ENCODE measurements at places on chromosomes 13 and 19. TPM values are rescaled to one million over a fixed set of nuclear protein-coding genes. Genes with fewer than 3 reads are reported as not detected.

MEDAG gene
- not detected for polyA plus RNA-seq

CXCL17 gene
- polyA plus RNA-seq = not detected

C1QTNF9 gene
- not detected for polyA plus RNA-seq

SEMA6B gene
- 21.6 TPM for polyA plus RNA-seq

FPR3 gene
- not detected for polyA plus RNA-seq

ZNF417 gene
- 25.0 TPM for polyA plus RNA-seq

ICAM5 gene
- 2.3 TPM for polyA plus RNA-seq

IRGC gene
- polyA plus RNA-seq = 0.51 TPM

F10 gene
- polyA plus RNA-seq = not detected

HRC gene
- not detected for polyA plus RNA-seq

TLE6 gene
- polyA plus RNA-seq = 4.0 TPM

TUBA3C gene
- polyA plus RNA-seq = not detected

OR7C1 gene
- polyA plus RNA-seq = not detected

KLK5 gene
- polyA plus RNA-seq = not detected

TPP2 gene
- 45.4 TPM for polyA plus RNA-seq

ARHGAP33 gene
- 20.5 TPM for polyA plus RNA-seq

APOC4 gene
- not detected for polyA plus RNA-seq

NOSIP gene
- 153 TPM for polyA plus RNA-seq

CRLF1 gene
- polyA plus RNA-seq = 14.2 TPM

UNC13A gene
- polyA plus RNA-seq = 7.9 TPM

GRIK5 gene
- polyA plus RNA-seq = 28.3 TPM

WTIP gene
- polyA plus RNA-seq = 9.8 TPM

XRCC1 gene
- polyA plus RNA-seq = 19.0 TPM

MAST1 gene
- polyA plus RNA-seq = 105 TPM

PARP4 gene
- 0.76 TPM for polyA plus RNA-seq

HOMER3 gene
- polyA plus RNA-seq = 83.6 TPM

CPT1C gene
- 240 TPM for polyA plus RNA-seq

GSX1 gene
- not detected for polyA plus RNA-seq

MIER2 gene
- 16.0 TPM for polyA plus RNA-seq

SPTBN4 gene
- polyA plus RNA-seq = 12.7 TPM

MBD3L5 gene
- not detected for polyA plus RNA-seq

OXGR1 gene
- not detected for polyA plus RNA-seq

KLK4 gene
- not detected for polyA plus RNA-seq

FFAR3 gene
- not detected for polyA plus RNA-seq

LILRA1 gene
- polyA plus RNA-seq = not detected

ZSCAN4 gene
- not detected for polyA plus RNA-seq
